ENCODE measurements at places on chromosomes 6 and 20. TPM values are rescaled to one million over a fixed set of nuclear protein-coding genes. Genes with fewer than 3 reads are reported as not detected.

GRCh38 chr20:10922941-10923340 lies 249.1 kb upstream of the JAG1 start:
- DNase-seq: peak; percentile 70

DNA sequence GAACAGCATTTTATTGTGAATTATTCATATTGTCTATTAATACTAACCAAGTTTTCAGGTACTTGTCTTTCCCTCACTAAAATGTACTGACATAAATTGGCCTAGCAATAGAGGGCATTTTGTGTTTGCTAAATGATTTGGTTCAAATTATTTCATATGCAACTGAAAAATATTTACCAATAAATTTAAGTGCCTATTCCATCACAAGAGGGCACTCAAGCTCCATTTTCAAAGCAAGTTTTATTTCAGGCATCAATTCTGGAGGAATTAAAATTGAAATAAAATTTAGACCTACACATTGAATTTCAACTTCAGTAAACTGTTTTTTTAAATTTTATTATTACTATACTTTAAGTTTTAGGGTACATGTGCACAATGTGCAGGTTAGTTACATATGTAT lies 114.3 kb upstream of the SYNCRIP start:
- DNase-seq: peak; percentile 12

DNA sequence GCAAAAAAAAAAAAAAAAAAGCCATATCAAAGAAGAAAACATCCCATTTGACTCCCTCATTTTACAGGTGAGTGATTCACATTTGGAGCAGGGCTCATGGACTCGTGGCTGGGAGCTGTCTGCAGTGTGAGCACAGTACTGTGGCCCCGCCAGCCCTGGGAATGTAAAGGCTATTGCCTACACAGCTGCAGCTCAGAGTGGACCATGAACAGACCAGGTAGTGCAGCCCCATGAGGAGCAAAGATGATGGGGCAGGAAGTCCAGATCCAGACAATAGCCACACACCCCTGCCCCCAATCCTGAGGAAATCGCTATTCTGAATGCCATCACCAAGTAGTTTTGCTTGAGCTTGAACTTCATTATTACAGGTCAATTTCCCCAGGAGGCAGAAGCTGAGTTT lies 55.4 kb downstream of the LINC00237 start:
- no peak for DNase-seq

DNA sequence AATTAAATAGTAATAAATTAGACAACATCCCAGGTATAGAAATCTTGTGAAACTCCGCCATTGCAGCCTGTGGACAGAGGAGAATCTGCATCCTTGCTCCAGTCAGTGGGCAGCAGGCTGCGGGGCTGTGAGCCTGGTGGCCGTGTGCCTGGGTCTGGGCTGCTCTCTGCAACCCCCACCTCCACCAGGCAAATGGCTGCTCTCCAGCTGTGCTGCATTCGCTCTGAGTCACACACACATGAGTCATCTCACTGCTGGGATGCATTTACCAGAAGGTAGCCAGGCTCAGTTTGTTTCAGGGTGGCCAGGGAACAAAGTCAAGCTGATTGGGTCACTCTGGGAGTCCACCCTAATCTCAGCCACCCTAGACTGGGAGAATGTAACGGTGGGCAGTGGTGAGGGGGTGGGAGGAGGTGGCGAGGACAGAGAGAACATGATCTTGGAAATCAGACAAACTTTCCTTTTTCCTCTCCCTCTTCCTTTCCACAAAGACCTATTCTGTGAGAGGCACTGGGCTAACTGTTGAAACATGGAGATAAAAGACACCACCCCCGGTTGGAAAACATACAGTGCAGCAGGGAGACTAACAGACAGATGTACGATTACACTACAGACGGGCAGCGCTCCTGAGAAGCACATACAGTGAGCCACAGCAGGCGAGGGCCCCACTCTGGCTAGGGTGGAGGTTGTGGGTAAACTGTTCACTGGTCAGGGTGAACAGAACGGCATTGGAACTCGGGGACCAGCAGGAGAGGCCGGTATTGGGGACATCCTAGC lies 59.2 kb downstream of the TRAM2 start:
- peak; percentile 95 for DNase-seq

- no peak for DNase-seq
These were observed 164.9 kb downstream of the SCML4 start for GRCh38 chr6:107658920-107659865.

DNA sequence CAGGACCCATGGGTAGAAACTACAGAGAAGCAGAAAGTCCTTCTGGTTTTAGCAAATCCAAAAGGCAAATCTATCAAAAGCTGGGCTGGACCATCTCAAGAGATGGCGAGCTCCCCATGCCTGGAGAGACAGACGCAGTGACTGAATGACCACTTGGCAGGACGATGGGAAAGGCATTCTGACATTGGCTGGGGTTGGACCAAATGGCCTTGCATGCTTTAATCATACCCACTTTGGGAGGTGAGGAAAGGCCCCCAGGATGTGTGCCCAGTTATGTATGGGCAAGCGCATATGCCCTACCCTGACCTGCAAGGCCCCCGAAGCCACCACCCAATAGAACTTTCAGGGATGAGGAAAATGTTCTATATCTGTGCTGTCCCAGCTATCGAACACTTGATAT lies 45.1 kb downstream of the JPH2 start:
- DNase-seq: no peak

- DNase-seq: no peak
These were observed 122.9 kb upstream of the SLC22A23 start for GRCh38 chr6:3579652-3580175.

DNA sequence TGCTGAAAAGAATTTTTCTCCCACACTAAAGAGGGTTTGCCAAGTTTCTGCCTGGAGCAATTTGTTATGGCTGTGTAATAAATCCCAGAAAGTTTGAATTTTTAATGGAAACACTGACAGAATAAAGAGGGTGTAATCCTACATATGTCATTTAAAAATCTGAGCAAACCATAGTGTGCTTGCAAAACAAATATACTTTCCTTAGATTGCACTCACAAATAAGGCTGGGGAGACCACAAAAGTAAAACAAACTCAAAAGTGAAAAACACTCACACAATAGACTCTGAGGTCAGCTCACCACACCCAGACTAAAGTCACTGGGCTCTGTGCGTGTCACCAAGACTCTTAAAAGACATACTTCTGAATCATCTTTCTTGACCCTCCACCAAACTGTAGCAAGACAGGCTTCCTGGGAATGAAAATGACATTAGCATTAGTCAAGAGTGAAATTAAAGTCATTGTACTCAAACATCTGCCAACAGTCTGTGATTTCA lies 4.8 kb upstream of the ATXN1 start:
- DNase-seq: peak; percentile 96

DNA sequence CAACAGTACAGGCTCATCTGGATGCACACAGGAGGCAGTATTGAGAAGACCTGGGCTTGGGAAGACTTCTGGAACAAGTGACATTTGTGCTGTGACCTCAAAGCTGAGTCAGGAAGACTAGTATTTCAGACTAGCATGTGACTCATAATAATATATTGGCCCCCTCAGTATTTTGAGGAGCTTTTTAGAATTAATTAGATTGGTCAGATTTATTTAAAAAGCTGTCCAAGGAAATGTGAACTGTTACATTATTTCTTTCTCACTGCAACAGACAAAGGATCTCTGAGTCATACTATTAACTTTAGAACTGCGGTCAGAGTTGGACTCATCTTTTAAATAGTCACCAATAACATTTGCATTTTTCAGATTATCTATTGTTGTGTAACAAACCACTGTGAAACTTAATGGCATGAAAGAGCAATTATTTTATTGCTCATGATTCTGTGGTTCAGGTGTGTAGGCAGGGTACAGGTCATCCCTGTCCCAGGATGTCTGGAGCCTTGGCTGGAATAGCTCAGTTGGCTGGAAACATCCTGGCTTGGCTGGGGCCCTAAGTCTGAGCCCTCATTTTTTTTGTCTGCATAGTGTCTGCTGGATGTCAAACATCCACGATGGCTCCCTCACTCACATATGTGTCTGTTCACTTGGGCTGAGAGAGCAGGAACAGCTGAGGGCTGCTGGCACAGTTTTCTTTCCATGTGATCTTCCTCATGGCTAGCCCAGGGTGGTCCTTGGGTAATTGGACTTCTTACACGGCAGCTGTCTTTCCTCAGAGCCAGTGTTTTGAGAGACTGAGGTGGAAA lies 46.9 kb downstream of the MAP3K4 start:
- DNase-seq: peak; percentile 94

GRCh38 chr6:73388800-73389512 lies 5.7 kb upstream of the DDX43 start:
- DNase-seq: peak; percentile 55

DNA sequence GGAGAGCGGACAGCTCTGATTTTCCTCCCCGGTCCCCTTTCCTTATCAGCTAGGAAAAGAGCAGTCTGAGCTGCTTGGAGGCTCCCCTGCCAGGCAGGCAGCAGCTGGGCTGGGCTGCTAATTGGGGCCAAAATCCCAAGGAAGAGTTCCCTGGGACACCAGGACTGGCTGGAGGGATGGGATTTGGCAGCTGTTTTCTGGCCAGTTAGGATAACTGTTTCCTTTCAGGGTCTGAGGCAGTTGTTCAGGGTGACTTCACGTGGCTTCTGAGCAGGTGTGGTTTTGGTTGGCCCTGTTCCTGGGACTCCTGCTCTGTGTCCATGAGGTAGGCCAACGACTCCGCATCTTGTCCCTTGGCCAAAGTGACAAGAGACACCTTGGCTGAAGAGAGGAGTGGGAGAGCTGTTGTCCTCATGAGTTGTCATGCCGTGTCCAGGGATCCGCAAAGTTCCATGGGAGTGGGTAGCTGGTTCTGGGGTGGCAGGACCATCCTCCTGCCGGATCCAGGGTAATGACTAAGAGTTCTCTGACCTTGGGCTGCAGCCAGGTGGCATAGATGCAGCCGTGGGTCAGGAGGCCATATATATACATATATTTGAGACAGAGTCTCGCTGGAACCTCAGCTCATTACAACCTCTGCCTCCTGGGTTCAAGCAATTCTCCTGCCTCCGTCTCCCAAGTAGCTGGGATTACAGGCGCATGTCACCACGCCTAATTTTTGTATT lies 21.2 kb downstream of the MRPS18A start:
- no peak for DNase-seq

- DNase-seq: no peak
These were observed 36.8 kb upstream of the EXOC2 start for GRCh38 chr6:729606-730320.

DNA sequence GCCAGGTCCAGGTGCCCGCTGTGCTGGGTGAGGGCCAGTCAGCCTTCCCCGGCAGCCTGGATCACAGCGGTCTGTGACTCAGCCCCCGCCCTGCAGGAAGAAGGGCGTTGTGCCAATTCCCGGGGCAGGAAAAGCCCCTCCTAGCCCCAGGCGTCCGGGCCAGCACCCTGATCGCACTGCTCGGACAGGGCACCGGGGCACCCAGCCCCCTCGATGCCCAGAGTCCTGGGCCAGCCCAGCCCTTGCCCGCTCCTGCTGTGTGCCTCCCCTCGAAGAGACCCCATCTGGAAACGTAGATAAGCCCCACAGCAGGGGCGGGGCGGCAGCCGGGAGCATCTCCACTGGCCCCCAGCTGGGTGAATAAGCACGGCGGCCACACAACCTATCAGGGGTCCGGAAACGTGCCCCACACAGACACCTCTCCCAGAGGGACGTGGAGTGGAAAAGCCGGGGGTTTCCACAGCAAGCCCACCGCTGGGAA lies 9.9 kb downstream of the LAMA5 start:
- DNase-seq: no peak

GRCh38 chr20:6784210-6784631 lies 16.7 kb downstream of the BMP2 start:
- DNase-seq: no peak

DNA sequence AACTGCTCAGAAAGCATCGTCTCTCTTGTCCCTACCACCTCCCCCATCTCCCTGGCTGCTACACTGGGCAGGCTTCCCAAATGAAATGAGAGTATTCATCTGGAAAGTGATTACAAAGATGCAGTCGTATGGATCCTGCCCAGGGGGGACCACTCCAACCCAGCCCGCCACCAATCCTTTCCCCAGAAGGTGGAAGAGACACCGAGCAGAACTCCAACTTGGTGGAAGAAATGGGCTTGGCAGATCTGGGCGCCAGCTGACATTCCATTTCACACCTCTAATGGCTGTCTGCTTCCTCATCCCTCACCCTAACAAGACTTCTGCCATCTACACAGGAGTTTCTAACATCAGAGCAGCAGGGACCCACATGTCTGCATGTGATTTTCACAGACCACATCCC lies 12.7 kb downstream of the PKHD1 start:
- no peak for DNase-seq

DNA sequence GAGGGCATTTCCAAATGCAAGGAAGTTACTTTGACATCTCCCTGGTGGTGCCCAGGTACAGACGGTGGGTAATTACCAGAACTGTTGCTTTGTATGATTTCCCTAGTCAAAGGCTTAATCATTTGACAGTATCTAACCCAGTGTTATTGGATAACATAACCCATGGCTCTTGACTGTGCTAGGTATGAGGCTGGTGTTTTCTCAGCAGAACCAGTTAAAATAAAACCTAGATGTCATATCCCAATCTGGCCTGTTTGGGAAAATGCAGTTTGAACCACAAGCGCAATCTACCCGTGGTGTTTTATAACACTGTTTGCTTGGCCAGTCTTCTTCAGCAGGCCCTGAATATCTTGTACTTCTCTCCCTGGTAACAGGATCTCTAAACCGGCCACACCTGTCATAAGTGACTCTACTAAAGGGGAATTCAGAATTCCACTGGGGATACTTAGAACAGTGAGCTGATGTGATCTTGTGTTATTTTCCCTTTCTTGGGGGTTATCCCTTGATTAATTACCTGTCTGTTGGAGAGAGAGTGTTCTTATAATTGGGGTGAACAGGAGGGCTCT lies 32.8 kb downstream of the PPP1R14C start:
- no peak for DNase-seq

DNA sequence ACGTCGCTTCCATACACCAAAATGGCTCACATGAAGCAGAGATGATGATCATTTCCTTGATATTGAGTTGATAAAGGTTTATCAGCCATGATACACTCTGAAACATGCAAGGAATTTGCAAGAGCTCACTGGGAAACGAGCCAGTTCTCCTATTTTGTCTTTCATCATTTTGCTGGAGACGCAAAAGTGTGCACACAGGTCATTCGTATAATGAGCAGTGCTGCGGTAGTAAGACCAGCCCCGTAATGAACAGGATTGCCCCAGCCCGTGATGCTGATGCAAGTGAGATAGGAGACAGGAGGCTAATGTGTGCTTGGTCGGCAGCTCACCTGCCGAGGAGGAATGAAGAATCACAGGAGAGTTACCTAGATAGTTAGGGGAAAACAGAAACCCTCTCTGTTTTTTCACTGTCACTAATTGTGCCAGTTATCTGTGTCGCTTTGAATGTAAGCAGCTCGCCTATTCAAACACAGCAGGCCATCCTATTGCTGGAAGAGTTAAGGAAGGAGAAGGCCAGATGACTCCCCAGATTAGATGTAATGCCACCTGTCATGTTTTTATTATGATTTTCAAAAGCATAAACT lies 391.8 kb downstream of the SAMD5 start:
- DNase-seq: no peak

NCOA7 gene
- 28.8 TPM for total RNA-seq

OR2B6 gene
- total RNA-seq: not detected

IRF4 gene
- total RNA-seq: not detected

CPNE5 gene
- not detected for total RNA-seq

WFDC10B gene
- not detected for total RNA-seq

CEP85L gene
- total RNA-seq: 6.8 TPM

PCK1 gene
- not detected for total RNA-seq

BPI gene
- not detected for total RNA-seq

TREM2 gene
- not detected for total RNA-seq

DCDC2 gene
- total RNA-seq: not detected

Measured in HFFc6 (cell line).